C1 segment of cervical spinal cord (tissue), 14 donors: ENCODE measurements at places on chromosomes 16 and 17.

DNA sequence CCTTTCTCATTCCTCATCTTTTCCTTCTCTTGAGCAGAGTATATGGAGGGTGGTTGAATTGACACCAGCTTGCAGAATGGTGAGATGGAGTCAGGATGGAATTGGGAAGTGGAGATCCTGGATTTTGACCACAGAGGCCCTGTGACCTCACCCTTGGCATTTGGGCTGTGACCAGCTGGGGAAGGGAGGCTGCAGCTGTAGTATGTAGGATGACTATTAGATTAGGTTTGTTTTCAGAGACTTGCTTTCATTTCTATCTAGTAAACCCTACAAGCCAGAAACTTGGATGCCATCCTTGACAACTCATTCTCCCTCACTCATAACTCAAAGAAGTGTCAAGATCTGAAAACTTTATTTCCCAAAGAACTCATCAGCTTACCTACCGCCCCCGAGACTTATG lies 5.9 kb downstream of the GNGT2 start:
- DNase-seq = no peak

GRCh38 chr17:41864836-41865595 lies at the start of gene KLHL11:
KLHL11 (minus strand) TSS chr17:41865423; CDS start chr17:41865370, 53 bp downstream.
- peak; percentile 63 for DNase-seq

DNA sequence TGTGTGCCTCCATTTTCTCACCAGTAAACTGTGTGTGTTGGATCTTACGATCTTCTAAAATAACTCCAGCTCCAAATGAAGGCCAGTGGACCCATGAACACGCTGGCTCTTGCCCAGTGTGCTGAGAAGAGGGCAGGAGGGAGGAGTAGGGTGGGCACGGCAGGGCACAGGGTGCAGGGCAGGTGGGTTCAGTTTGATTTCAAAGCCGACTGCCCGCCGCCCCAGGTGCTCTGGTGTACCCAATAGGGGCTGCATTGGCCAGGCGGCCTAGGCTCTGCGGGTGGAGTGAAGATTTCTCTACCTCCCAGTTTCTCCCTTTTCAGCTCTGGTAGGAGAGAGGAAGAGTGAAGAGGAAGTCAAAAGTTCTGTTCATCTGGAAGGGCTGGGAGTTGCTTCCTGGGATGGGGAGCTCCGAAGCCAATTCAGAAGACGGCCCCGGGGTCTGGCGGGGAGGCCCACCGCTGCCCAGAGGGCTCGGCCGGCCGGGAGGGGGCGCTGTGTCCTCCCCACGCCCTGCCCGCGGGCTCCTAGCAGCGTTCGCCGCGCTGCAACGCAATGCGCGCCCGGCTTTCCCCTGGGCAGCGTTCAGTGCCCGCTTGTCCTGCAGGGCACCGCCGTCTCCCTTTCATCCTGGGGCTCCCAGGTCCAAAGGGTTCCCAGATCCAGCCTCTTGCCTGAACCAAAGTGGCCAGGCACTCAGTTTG lies 1.1 kb upstream of the CRHR1 start:
- DNase-seq = peak; percentile 58

- no peak for DNase-seq
These were observed 1.6 kb downstream of the COASY start for GRCh38 chr17:42563543-42563942.

DNA sequence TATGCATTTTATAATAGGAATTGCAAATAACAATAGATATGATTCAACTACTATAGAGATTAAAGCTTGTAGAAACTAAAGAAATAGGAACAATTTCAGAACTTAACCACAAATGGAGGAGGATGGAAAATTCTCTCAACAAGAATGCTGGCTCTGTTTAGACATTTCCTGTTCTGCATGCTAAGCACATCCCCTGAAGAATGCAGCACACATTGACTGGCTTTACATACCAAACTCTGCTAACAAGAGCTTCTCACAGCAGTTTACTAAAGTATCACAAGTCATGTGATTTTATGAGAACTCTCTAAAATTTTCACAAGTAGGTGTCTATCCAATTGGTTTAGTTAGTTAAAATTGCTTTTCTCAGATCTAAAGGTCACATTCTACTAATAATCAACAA lies 85.2 kb downstream of the SPAG9 start:
- no peak for DNase-seq

DNA sequence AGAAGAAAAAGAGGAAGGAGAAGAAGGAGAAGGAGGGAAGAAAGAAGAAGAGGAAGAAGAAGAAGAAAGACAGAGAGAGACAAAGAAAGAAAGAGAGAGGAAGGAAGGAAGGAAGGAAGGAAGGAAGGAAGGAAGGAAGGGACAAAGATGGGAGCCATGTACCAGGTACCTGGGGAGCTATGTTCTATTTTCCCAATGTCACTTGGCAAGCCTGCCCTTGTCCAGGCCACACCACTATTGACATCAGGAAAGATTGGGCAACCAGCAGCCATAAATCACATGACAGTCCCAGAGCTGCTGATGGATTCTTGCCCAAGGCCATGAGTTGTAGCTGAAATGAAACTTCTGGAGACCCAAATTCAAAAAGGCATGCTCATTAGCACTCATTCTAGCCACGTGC lies 2.7 kb upstream of the CES1 start:
- no peak for DNase-seq

DNA sequence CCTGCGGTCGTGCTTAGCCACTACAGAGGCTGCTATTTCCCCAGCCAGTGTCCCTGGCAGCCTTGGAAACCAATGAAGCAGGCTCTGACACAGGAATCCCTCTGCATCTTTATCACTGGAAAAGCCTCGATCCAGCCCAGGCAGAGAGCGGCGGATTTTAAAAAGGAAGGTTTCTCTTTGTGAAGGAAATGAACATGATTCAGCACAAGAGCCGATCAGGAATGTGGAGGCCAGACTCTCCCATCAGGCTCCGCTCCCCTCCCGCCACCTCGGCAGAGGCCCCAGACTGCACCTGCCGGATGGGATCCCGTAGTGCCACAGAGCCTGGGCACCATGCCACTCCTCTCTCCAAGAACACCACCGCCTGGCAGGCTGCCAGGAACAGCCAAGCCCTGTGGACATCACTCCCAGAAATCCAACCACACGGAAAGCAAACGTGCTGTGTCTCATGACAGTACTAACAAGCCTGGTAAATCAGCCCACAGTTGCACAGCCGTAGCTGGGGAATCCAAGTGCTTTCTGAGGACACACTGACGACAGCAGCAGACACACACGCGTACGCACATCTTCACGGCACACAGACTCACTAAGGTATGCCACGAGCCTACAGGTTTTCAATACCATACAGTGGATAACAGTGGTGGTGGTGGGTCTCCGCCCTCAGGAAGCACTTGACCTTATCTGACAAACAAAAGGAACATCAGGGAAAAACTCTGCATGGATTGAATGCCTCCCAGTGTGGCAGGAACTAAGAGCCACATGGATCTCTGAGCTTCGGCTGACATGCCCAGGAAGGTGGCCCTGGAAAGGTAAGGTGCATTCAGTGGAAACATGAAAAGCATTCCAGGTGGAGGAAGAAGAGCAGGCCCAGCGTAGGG lies 5.4 kb downstream of the LRRC75A start:
- peak; percentile 19 for DNase-seq
